ENCODE measurements at places on chromosomes 11 and 22.

DNA sequence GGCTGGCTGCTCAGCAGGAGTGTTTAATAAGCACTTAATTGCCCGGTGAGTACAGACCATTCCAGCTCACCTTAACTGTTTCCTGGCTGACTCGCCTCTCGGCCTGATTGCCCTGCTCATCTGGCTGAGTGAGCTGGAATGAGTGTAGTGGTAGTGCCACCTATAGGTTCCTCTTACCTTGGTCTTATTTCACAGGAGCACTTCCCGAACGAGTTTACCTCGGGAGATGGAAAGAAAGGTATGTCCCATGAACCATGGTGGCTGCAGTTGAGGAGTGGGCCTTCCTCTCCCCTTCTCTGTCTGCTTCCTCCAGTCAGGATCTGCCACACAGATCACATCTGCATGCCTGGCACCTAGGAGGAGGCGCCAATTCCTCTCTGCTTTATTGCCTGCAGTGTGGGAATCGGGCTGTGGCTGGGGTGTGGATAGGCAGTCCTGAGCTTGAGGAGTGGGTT, 26.7 kb downstream of the UPB1 start:
- peak; percentile 74 for DNase-seq

GRCh38 chr11:1727861-1728260, 22.5 kb downstream of the IFITM10 start:
- no peak for DNase-seq

DNA sequence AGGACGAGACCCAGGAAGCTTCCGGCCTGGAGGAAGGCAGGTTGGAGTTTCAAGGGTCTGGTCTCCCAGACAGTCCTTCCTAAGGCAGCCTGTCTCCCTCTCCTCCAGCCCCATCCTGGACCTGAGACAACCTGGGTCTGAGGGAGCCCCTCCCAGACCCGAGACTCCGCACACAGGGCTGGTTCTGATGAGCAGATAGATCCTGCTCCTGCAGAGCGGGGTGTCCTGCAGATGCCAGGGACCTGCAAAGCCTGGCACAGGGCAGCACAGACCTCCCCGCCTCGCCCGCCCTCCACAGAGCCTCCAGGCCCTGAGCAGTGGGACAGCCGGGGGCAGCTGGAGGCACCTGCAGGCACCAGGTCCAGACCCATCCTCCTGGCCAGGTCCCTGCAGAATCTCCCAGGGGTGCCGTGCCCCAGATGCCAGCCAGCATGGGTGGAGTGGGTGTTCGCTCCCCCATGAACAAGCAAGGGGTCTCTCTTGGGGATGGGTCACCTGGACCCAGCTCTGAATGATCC, 7.8 kb downstream of the PIM3 start:
- no peak for DNase-seq

GRCh38 chr11:10941871-10942270, 84.0 kb upstream of the ZBED5 start:
- DNase-seq = no peak

DNA sequence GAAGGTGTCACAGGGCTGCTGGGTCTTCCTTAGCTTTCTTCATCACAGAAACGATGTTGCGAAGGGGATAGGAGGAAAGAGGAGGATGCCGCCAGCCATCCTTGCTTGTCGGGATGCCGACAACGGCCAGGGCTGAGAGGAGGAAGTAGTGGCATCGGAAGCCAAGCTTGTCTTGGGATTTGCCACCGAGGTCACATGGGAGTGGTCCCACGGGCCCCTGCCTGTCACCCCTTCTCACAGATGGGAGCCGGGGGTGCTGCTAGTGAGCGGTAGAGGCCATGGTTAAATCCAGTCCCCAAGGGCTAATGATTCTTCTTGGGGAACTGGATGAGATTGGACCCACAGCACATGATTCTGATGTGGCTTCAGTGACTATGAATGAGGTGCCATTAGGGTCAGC, 1375.8 kb downstream of the BRD1 start:
- DNase-seq = no peak

- DNase-seq = no peak
Measured at GRCh38 chr11:119488256-119488995, 65.5 kb upstream of the THY1 start.

- no peak for DNase-seq
Measured at GRCh38 chr11:111112614-111113013, 132.9 kb upstream of the POU2AF2 start.

DNA sequence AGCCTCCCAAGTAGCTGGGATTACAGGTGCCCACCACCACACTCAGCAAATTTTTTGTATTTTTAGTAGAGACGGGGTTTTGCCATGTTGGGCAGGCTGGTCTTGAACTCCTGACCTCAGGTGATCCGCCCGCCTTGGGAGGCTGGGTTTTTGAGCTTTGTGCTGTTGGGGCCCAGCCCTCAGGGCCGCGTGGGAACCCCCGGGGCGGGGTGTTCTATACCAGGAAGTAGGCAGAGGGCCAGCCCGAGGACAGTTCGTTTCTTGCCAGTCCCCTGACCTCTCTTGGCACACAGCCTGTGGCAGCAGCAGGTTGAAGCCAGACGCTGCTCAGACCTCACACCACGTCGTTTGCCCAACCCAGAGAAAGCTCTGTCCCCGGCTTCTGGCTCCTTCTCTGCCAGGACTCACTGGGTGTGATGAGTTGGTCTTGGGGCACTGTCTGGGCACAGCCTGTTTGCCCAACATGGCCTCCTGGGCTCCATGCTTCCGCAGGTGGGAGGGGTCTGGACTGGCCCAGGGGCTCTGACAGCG, 24.9 kb upstream of the CHKA start:
- DNase-seq = no peak

- DNase-seq = no peak
Measured at GRCh38 chr11:85423794-85424193, 203.3 kb downstream of the DLG2 start.

DNA sequence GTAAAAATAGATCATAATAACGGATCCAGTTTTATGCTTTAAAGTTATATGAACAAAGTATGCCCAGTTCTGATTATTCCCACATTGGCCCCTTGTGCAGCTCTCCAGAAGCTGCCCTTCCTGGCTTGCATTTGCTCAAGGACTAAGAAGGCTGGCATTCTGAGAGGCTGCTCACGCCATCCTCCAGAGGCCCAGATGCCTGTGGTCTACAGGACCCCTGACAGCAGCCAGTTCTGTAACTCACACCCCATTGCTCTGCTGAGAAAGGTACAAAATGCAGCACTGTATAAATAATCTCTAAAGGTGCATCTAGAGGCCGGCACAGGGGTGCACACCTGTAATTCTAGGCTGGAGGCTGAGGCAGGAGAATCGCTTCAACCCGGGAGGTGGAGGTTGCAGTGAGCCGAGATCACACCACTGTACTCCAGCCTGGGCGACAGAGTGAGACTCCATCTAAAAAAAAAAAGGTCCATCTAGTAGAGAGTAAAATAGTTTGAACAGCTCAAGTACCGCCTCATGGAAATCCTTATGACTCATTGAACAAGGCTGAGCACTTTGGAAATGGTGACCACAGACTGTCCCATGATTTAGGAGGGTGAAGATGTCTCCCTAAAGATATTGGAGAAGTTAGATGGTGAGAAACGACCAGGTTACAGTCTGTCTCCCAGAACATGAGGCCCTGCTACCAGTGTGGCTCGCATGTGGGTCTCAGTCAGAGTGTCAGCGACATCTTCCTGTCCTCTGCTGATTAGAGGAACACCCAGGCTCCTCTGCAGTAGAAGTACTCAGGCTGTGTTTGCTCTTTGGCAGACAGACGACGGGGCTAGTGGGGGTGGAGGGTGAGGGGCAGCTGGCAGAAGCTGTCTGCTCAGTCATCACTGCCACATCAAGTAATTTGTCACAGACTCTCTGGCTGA, 56.3 kb downstream of the KREMEN1 start:
- no peak for DNase-seq

DNA sequence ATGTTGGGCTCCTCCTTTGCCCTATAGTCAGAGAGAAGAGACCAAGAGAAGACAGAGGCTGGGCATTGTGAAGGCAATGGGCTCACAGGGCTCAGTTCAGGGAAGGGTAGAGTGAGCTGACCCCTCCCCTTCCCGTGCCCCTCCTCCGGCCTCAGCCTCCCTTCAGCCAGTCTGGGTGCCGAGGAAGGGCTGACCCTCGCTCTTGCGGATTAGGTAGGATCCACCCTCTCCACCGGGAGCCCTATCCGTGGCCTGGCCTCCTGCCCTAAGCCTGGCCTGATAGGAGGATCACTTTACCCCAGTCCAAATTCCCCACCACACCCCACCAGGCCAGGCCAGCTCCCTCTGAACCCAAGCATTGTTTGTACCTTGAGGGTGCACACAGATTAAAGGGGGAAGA, 1.8 kb upstream of the PPP1R14B start:
- no peak for DNase-seq

- peak; percentile 89 for DNase-seq
Measured at GRCh38 chr11:64449381-64450167, 90.6 kb downstream of the RPS6KA4 start.

GRCh38 chr22:46259374-46259773, 3.8 kb downstream of the PKDREJ start:
- DNase-seq = no peak

- DNase-seq = no peak
Measured at GRCh38 chr11:30422447-30423278, 99.8 kb downstream of the ARL14EP start.

- DNase-seq = no peak
Measured at GRCh38 chr22:43370036-43370435, 26.9 kb upstream of the SCUBE1 start.

- no peak for DNase-seq
Measured at GRCh38 chr11:8194956-8195355, 26.1 kb upstream of the RIC3 start.
